ENCODE measurements at places on chromosomes 5 and 9.

DNA sequence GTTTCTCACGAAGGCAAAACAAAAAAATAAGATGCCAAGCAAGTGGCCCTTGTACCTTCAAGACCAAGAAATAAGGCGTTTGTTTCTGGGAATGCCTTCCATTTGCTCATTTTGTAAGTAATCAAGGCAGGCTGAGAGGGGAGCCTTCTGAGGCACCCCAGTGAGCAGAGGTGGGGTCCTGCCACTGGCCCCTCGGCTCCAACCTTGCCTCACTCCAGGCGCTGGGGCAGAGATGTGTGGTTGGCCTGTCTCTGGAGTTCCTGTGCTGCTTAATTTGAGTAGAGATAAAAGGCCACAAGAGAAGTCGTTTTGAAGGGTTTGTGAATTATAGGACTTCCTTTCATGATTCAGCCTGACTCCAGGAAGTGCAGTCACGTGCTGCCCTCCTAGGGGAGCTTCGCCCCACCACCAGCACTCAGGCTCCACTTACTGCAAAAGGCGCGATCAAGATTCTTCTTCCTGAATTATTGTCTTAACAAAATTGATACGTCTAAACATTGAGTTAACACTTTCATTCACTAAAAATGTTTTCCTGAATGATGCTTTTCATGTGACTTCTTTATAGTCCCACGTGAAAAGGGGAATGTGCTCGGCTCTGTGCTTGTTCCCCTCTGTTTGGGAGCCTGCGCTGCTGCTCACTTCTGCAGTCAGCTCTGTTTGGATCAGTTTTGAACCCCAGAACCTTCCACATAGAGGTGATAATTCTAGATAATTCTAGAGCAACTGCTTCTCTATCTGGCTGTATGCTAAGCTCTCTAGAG lies 13.7 kb downstream of the SYK start:
- no peak for DNase-seq

- DNase-seq, result no peak
These were observed 89.9 kb downstream of the PAM start for GRCh38 chr5:102845041-102845440.

- DNase-seq, result no peak
These were observed 62.1 kb downstream of the GAS1 start for GRCh38 chr9:86885232-86885631.

DNA sequence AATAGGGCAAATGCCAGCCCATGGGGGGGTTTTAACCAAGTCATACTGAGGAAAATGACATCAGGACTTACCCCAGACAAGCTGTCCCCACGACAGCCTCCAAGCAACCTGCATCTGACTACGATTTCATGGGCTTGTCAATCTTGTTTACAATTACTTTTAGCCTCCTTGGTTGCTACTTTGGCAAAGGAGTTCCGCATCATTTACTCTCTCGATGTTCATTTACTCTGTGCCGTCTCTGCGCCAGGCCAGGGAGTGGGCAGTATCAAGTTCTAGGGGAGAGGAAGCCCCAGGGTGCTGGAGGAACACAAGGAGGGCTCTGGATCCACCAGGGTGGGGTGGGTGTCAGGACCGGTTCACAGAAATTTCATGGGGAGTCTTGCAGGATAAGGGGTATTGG lies 23.9 kb downstream of the PTPN3 start:
- no peak for DNase-seq

DNA sequence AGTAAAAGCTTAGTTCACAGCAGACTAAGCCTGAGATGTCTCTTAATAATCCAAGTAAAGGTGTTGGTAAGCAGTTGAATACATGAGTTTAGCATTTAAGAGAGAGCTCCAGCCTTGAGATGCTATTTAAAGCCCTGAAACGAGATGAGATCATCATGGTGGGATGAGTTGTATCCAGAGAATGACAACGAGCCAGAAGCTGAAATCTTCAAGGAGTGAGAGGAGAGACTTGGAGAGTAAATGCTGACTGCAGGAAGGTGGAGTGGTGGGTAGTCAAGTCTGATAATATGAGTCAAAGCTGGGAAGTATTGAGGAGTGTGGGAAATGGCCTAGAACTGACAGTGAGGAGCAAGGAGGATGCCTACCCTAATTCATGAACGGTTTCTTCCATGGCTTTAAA lies 53.7 kb downstream of the PLAC8L1 start:
- DNase-seq, result no peak

DNA sequence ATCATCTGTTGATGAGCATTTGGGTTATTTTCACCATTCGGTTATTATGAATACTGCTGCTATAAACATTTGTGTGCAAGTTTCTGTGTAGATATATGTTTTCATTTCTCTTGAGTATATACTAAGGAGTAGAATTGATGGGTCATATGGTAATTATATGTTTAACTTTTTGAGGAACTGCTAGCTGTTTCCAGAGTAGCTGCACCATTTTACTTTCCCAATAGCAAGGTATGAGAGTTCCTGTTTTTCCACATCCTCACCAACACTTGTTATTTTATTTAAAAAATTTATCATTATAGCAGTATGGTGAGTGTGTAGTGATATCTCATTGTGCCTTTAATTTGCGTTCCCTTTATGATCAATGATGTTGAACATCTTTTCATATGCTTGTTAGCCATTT lies 29.2 kb downstream of the CD14 start:
- no peak for DNase-seq

- DNase-seq, result no peak
These were observed 16.8 kb downstream of the ABCA1 start for GRCh38 chr9:104911032-104911607.

DNA sequence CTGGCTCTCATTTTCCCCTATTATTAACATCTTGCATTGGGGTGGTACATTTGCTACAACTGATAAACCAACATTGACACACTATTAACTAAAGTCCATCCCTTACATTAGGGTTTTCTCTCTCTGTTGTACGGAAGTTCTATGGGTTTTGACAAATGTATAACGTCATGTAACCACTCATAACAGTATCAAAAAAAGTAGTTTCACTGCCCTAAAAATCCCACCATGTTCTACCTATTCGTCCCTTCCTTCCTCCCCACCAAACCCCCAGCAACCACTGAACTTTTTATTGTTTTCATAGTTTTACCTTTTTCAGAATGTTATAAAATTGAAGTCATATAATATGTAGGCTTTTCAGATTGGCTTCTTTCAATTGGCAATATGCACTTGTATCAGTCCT lies 40.1 kb downstream of the MLLT3 start:
- no peak for DNase-seq

GRCh38 chr5:67957374-67957773 lies 258.2 kb upstream of the PIK3R1 start:
- DNase-seq, result no peak

GRCh38 chr5:111532886-111533582 lies 20.7 kb upstream of the STARD4 start:
- no peak for DNase-seq

GRCh38 chr9:86638109-86638508 lies 283.9 kb upstream of the TUT7 start:
- DNase-seq, result no peak

GRCh38 chr9:88425538-88425950 lies 37.3 kb downstream of the SPIN1 start:
- no peak for DNase-seq

- no peak for DNase-seq
These were observed 218.5 kb upstream of the CDH12 start for GRCh38 chr5:23071682-23072081.

- DNase-seq, result no peak
These were observed 8.6 kb downstream of the GOLGA1 start for GRCh38 chr9:124932333-124932732.

GRCh38 chr5:7910738-7911428 lies 41.9 kb downstream of the MTRR start:
- no peak for DNase-seq

- no peak for DNase-seq
These were observed 100.4 kb downstream of the OSTF1 start for GRCh38 chr9:75188756-75189155.

DNA sequence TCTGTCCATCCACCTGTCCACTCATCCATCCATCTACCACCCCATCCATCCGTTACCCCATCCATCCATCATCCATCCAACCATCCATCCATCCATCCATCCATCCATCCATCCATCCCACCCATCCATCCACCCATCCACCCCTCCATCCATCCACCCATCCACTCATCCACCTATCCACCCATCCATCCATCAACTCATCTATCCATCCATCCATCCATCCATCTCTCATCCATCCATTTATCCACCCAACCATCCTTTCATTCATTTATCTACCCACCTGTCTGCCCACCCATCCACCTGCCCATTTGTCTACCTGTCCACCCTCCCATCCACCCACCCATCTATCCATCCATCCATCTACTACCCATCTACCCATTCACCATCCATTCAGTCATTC lies 84.1 kb upstream of the ASS1 start:
- no peak for DNase-seq

DNA sequence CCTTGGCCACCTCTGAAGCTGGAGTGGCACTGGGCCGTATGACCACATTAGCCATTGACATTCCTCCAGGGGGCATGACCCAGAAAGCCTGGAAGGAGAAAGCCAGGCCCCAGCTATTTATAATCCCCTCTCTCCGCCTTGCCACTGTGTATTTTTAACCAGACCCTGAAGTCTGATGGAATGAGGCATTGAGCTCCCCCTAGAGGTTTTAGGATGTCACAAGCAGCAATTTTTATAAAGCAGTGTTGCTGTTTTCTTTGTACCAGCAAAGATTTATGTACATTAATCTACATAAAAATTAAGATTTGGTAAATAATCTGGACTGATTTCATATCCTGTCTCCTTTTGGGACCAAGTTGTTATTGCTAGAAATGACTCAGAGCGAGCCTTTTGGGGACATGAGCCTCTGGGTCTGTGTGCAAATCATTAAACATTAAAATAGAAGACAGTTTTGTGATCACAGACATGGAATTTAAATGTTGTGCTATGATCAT lies 127.1 kb downstream of the TRIO start:
- DNase-seq, result no peak

- DNase-seq, result no peak
These were observed 32.7 kb upstream of the DNAH5 start for GRCh38 chr5:13976867-13977830.

GRCh38 chr5:79754865-79755555 lies 65.4 kb downstream of the CMYA5 start:
- DNase-seq, result no peak

- DNase-seq, result no peak
These were observed 114.2 kb upstream of the PHYKPL start for GRCh38 chr5:178346607-178347334.

DNA sequence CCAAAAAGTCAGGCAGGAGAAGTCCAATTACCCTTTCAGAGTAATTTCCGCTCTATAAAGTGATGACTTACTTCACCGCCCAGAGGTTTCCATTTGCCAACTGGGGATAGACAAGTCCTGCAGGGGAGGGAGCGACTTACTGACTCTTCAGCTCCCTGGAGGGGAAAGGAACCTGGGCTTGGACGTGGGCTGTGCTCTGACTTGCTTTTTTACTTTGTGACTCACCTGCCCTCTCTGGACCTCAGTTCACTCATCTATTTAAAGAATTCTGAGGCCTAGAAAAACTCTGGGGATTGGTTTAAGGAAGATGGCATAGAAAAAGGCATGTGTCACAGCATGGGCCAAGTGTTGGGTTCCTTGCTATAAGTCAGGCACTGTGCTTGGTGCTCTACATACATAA lies 180.4 kb upstream of the TRIM32 start:
- DNase-seq, result no peak

DNA sequence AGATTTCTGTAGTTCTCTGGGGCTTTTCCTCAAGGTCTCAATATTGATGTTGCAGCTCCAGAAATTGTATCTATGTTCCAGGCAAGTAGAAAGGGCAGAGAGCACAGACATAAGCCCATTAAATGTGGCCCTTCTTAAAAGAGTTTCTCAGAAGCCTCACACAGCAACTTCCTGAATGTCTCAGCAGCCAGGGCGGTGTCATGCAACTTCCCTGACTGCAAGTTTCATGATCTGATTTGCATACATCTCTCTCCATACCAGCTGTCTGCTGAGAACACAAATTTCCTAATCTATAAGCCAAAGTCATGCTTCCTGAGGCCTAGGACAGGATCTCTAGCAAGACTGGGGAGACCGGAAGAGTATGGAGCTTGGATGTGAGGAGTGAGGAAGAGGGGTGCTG lies 13.0 kb downstream of the RGS7BP start:
- DNase-seq, result no peak

- no peak for DNase-seq
These were observed 1446.4 kb upstream of the WWC1 start for GRCh38 chr5:166845044-166845443.

DNA sequence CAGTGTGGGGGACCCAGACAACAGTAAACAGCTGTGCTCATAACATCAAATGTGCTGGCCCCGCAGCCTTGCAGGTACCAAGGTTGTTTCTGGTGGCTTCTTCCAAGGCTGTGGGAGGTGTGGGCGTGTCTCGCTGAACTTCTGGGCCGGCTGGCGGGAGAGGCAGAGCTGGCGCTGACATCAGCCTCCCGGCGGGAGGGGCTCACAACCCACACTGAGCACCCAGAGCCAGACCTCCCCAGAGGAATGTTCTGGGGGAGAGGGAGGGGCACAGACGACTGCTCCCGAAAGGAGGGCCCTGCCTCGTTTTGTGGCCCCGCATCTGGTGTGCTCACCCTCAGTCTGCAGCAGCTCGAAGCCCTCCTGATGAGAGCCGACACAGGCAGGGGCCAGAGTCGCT lies 6.9 kb upstream of the SLC12A7 start:
- no peak for DNase-seq

DNA sequence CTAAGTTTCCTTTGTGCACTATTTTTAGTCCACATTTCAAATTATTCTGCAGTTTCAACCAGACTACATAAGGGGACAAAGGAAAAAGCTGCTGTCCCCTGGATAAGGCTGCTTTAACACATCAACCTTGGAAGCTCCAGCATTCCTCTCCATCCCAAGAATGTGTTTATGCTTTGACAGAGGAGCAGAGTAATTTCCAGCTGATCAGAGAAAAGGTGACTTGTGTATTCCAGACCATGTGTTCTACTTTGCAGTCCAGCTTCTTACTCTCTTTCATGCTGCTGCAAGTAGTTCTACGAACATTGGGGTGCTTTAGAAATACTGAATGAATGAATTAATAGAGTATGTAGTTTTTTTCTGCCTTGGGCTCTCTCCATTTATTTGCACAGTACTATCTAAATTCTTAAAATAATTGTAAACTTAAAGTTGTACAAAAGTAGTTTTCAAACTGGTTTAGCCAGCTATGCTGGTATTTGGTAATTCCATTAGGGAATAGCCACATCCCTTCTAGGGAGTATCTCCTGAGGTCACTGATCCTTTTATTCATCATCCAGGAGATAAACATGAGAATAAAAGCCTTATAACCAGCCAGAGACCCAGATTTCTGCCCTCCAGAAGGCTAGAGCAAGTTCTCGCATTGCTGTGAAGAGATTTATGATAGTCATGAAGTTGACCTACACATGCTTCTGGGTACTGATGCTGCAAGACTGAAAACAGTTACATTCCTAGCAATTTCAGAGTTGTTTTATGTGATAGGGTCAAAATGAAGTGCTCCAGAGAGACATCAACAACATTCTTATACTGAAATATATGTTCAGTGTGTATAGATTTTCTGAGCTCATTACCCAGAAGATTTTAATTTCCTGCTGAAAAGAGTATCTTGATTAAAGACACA lies 215.2 kb downstream of the COMMD10 start:
- no peak for DNase-seq

DNA sequence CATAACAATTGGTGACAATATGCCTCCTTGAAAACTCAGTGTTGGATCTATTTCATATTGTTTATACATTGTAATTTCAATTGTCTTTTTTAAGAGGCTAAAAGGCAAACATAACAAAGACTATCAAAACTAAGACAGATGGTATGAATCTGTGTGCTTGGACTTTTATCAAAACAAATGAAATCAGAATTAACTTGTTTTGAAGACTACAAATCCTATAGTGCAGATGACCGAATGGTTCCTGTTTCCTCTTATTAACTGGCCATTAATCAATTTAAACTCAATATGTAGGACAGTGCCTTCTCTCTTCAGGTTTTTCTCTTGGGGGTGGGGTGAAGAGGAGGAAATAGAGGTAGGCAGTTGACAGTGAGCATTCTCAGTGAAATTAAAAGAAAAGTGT lies 366.9 kb upstream of the GRAMD2B start:
- no peak for DNase-seq

Data from stimulated activated CD8-positive, alpha-beta memory T cell treated with anti-CD3 and anti-CD28 coated beads, Interleukin-7, amount 100 ng/mL, for 1 hour (primary cell).